ENCODE measurements at places on chromosomes 16 and 17. TPM values are rescaled to one million over a fixed set of nuclear protein-coding genes. Genes with fewer than 3 reads are reported as not detected.
A peak's percentile ranks its signal among the peaks of the same experiment; 100 is the strongest.

GRCh38 chr17:29663155-29663554, 40.4 kb upstream of the CORO6 start:
- no peak for DNase-seq
- peaks cover 28% of the 10 kb centered on the region for H3K4me1 ChIP-seq
- H3K4me3 ChIP-seq: no peak overlapping the region
- H3K36me3 ChIP-seq: peaks cover 55% of the 10 kb centered on the region
- no peaks in the 10 kb centered on the region for H3K27me3 ChIP-seq

DNA sequence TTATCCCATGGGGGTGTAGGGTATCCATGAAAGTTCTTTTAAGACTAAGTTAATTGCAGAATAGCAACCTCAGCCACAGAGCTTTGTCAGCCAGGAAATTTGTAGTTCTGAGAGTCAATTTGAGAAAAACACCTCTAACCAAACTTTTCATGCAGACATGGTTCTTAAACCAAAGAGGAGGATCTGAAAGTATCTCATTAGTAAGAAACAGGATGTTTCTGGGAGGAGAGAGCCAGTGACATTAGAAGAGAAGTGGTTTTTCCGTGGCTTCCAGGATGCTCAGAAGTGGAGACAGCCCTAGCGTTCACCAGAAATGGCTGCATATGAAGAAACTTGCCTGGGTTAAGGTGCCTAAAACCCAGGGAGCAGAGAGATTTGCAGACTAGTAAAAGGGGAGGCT, 7.9 kb downstream of the GNAO1 start:
- DNase-seq: peak; percentile 52
- H3K4me3 ChIP-seq: peak overlapping the region; percentile 45
- no peaks in the 10 kb centered on the region for H3K36me3 ChIP-seq

- H3K4me1 ChIP-seq: peaks cover 3% of the 10 kb centered on the region
- no peak overlapping the region for H3K4me3 ChIP-seq
- H3K36me3 ChIP-seq: no peaks in the 10 kb centered on the region
- peaks cover 18% of the 10 kb centered on the region for H3K27me3 ChIP-seq
- H3K27ac ChIP-seq: no peak overlapping the region
Measured at GRCh38 chr17:34641368-34641767, 62.0 kb downstream of the TMEM132E start.

DNA sequence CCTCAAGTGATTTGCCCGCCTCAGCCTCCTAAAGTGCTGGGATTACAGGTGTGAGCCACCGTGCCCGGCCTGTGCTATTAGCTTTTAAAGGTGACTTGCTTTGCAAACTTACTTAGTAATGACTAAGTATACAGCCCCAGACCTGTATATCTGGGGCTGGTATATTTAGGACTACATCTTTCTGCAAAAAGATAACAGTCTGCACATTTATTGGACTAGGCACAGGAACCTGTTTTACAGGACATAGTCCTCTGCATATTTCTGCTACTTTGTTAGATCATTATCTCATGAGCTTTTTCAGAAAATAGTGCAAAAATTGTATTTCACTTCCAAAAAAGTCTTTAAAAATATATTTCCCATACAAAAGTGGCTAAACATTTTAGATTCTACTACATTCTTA, 1.3 kb downstream of the KRT24 start:
- H3K4me3 ChIP-seq: no peak overlapping the region
- no peak overlapping the region for H3K27ac ChIP-seq
- no peaks in the 10 kb centered on the region for H3K36me3 ChIP-seq
- H3K27me3 ChIP-seq: peaks cover 31% of the 10 kb centered on the region

DNA sequence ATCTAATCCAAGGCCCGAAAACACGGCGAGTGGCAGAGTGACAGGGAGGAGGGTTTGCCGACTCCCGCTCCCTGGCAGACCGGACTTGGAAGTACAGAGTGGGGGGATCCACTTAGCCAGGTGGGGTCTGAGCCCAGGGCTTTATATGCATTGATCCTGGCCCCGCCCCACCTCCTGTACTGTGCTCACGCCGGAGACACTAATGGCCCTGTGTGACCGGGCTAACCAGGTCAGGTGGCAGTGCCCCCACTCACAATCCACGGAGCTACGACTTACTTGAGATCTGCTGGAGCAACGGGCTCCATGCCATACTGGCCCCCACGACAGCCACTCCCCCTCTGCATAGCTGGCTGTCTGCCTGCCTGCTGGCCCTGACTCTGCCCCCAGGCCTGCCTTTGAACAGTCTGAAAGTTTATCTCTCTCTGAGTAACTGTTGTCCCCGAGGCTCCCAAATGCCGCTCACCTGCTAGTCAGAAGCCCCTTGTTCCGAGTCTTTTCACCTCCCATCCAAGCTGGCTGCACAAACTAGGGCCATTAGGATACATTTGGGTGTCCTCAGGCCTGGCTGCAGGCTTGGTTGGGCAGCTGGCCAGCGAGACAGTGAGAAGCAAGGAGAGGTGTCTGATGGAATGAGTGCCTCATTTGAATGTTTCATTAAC, 28.0 kb downstream of the CACNA1G start:
- DNase-seq: no peak
- H3K4me3 ChIP-seq: no peak overlapping the region
- H3K36me3 ChIP-seq: no peaks in the 10 kb centered on the region
- no peaks in the 10 kb centered on the region for H3K4me1 ChIP-seq
- no peaks in the 10 kb centered on the region for H3K27me3 ChIP-seq

The ABCA6 gene
- total RNA-seq: 0.08 TPM

The GRIN2A gene
- total RNA-seq: not detected

All from activated CD8-positive, alpha-beta T cell treated with anti-CD3 and anti-CD28 coated beads, Interleukin-2, amount 10 ng/mL, durations not matched to agents 7 days and 5 days (primary cell).